Endothelial cell (in vitro differentiated cells): ENCODE measurements at places on chromosomes 5 and 9.
A peak's percentile ranks its signal among the peaks of the same experiment; 100 is the strongest.

DNA sequence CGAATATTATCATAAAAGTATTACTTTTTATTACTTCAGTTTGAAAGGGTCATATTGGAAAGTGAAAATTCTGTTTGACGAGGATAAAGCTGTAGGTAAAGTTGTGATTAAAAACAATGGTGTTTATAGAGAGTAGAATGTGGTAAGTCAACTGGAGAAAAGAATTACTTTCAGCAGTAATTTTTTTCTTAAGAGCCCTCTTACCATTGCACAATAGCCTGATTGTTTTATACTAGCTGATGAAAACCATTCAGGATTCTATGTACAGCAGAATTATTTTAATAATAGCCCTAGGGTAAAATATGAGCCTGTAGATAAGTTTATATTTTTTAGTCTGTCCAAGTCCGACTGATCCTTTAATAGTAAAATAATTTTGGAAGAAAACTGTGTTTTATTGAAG, 16.6 kb downstream of the CDC42SE2 start:
- DNase-seq: no peak

GRCh38 chr5:169417676-169418075, 116.7 kb upstream of the SLIT3 start:
- no peak for DNase-seq

GRCh38 chr9:97501177-97501971, at the start of gene TMOD1:
TSS of gene TMOD1 (plus strand) at chr9:97501666. CDS start at chr9:97524189, 22,523 bp downstream.
- peak; percentile 65 for DNase-seq

DNA sequence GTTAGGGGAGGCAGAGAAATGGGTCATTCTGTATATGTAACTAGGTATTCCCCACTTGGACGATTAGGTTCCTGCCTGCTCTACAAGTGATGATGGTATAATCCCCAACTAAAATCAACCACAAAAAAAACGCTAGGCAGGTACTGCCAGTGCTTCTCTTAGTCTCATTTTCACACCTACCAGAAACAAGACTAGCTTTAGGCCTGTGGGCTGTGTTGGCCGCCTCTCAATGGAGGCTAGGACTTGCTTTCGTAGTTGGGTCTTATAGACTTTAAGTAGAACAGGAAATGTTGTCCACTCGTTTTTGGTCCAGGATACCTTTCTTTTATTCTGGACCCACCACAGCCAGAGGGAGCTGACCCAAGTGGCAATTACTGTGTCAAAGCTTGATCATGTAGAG, 111.8 kb downstream of the UNC13B start:
- DNase-seq: no peak

DNA sequence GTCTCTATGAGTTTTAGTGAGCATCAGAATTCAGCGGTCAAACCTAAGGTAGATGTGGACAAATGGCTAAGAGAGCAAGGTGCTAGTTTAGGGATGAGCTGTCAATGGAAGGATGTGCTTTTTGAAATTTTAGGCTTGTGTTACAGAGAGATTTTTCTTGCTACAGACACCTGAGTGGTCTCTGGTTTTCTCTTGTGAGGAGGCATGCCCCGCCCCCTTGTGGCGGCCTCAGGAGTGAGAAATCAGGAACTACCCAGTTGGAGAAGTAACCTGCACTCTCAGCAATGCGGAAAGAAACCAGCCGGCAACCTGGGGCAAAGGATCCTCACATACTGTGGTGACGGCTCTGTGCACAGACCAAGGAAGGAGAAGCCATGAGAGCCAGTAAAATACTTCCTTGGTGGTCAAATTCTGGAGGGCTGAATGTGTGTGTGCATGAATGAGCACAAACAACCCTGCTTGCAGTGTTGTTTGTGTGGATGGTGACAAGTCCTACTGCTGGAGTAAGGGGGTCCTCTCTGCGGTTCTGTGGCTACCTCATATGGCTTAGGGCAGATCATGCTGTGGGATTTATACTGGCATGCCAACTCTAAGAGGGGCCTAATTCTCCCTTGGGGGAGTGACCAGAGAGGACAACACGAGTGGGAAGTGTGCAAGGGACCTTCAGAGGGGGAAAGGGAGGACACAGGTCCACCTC, 16.7 kb upstream of the HSD17B4 start:
- peak; percentile 61 for DNase-seq

DNA sequence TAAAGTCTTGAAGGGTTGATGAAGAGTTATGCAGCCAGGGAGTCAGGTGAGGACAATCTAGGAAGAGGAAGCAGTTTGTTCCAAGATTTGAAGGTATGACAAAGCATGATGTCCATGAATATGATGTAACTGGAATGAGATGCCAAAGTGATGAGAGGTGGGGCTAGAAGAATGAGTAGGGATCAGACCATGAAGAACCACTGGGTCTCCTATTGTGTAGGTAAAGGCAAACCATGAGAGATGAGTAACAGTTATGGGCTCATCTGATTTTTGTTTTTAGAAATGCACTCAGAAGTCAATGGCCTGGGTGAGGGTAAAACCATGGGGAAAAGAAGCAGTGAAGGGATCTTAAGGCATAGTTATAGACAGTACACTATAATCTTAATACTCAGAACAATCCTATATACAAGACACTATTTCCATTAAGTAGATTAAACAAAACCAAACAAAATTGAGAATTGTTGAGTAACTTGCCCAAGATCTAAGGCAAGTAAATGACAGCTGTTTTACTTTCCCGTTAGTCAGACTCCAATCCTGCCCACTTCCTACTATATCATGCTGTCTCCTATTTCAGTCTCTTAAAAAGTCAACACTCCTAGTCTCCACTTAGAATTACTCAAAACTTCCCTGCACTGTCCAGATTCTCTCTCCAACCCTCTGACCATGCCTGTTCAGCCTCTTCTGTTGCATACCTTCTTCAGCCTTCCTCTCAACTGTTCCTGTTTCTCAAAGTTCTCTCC, 393.8 kb upstream of the MEF2C start:
- DNase-seq: no peak

GRCh38 chr9:81621118-81621517, 68.2 kb downstream of the TLE1 start:
- no peak for DNase-seq

DNA sequence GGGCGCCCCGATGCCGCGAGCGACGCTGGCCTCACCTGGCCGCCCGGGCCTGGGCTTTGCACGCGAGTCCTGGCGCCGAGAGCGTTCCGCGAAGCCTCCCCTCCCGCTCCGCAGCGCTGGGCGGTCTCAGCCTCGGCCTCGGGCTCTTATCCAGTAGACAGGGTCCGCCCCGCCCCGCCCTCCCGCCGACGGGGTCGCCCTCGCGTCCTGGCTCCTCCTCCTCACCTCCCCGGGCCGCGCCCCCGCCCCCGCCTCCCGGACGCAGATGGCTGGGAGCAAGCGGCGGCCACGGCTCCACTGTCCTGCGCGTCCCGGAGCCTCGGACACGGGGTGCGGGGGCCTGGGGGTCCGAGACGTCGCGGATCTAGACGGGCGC, at the start of gene SLC6A3:
SLC6A3 (minus strand) TSS at position 128 of the 376 bp plus-strand sequence. CDS start 2,243 bp downstream, outside the sequence.
- peak; percentile 77 for DNase-seq

DNA sequence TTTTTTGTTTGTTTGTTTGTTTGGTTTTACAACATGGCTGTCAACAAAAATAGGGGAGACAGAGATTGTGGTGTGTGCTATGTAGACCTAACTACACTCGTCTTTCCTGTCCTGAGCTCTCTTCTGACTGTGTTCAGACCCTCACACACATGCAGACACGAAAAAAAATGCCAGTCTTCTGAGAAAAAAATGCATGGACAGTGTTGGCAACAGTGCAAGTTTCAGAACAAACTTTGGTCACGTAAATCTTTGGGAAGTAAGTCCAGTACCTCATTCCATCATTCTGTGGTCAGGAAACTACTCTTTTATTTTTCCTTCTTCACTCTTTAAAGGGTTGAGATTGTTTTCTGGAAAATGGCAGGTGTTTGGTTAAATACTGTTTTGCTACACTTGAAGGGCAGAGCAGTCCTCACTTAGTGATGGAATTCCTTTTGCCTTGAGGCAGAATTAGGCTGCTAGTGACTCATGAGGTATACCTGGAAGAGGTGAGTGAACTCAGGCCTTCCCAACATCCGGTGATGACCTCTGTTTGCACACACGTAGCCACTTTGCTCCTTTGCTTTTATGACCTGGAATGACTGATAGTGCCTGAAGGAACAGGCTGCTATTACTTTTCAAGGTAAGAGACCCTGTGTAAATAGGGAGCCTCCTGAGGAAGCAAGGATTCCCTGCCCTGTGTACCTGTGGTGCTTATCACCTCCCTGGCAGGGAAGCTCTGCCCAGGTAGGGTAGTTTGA, 81.6 kb upstream of the TNFAIP8 start:
- DNase-seq: no peak

GRCh38 chr5:122790354-122791103, 15.6 kb downstream of the SNX2 start:
- no peak for DNase-seq

GRCh38 chr9:135516132-135516860, 4.9 kb upstream of the LCN1 start:
- no peak for DNase-seq

DNA sequence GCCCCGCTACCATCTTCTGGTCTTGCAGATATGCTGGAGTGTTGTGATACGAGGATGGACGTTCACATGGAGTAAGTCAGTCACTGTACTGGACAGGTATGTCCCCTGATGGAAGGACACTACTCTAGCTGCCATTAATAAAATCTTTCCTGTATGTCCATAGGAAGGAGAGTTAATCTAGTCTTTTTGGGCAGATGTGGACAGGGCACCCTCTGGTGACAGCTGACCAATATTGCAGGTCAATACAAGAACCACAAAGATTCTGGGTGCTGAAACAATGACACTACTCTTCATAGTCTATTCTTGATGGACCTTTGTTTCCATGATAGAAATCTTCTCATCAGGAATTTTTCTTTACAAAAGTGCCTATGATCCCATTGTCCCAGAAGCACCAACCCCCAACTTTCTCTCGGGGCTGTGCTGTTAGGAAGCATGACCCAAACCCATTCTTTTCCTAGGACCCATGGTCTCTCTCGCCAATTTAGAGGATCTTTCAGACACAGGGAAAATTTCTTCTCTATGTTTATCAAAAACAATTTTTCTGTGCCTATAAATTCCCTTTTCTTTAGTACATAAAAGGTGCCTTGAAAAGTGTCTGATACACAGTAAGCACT, 376.9 kb downstream of the DTWD2 start:
- DNase-seq: peak; percentile 52

- DNase-seq: no peak
Observed at GRCh38 chr9:108074900-108075299, 585.3 kb upstream of the KLF4 start.

DNA sequence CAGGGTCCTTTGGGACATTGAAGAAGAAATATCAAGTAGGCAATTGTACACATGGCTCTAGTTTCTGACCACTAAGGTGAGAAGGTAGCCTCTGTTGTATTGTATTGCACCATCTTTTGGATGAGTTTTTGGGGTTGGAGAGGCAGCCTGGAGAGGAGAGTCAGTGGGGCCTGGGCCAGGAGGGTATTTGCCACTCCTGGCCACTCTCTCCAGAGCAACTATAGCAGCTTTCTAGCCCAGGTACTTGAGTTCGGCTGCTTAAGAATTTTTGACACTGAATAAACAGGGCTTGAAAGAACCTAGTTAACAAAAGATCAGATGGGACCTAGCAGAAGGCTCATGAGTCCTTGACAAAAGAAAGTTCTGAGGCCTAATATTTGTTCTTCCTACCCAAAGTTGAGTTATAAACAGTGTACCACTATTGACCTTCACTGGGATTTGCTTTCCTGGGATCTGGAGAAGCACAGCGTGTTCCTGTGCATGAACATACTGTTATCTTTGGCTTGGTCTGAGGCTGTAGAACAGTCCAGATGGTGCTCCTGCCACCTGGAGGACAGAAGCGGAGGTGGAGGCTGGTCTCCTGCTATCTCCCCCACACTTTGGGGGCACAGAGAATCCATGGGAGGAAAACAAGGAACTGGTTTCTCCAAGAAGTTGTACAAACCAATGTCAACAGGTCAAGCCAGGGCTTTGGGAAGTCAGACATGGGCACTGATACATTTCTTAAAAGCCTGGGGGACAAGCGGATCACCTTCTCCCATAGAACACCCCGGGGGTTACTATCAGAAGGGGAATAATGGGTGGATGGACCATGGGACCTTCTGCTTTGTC, 110.4 kb upstream of the LIFR start:
- DNase-seq: peak; percentile 46

GRCh38 chr9:14179449-14179848, 134.5 kb downstream of the NFIB start:
- no peak for DNase-seq

GRCh38 chr5:56160723-56161438, 72.2 kb downstream of the ANKRD55 start:
- DNase-seq: no peak

DNA sequence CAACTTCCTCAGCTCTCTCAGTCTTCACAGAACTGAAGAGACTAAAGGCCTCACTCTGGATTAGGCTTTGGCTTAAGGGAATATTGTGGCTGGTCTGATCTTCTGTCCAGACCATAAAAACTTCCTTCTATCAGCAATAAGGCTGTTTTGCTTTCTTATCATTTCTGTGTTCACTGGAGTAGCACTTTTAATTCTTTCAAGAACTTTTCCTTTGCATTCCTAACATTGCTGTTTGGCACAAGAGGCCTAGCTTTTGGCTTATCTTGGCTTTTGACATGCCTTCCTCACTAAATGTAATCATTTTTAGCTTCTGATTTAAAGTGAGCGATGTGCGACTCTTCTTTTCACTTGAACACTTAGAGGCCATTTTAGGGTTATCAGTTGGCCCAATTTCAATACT, 88.7 kb upstream of the ACOT12 start:
- DNase-seq: no peak

DNA sequence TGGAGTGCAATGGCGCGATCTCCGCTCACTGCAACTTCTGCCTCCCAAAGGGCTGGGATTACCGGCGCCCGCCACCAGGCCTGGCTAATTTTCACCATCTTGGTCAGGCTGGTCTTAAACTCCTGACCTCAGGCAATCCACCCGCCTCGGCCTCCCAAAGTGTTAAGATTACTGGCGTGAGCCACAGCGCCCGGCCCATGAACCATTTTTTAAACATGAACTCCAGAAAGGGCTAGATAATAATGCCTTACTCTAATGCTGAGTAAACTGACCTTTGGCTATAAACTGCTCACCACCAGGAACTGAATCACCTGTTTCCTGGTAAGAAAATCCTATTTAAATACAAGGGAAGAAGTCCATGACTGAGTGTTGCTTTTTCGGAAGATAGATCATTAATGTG, 23.2 kb upstream of the DAB2 start:
- no peak for DNase-seq
